Stimulated activated CD4-positive, alpha-beta T cell treated with anti-CD3 and anti-CD28 coated beads, Interleukin-2, amount 100 ng/mL, for 4 hours (primary cell): ENCODE measurements at places on chromosomes 3 and 15.

DNA sequence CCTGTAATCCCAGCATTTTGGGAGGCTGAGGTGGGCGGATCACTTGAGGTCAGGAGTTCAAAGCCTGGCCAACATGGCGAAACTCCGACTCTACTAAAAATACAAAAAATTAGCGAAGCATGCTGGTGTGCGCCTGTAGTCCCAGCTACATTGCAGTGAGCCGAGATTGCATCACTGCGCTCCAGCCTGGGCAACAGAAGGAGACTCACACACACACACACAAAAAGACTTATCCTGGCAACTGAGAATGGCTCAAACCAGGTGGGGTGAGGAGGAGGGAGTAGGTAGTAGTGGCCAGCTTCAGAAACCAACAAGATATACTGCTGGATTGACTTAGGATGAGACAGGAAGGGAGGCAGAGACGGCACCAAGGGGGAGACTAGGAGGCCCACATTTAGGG lies 53.4 kb upstream of the APEH start:
- no peak for DNase-seq

DNA sequence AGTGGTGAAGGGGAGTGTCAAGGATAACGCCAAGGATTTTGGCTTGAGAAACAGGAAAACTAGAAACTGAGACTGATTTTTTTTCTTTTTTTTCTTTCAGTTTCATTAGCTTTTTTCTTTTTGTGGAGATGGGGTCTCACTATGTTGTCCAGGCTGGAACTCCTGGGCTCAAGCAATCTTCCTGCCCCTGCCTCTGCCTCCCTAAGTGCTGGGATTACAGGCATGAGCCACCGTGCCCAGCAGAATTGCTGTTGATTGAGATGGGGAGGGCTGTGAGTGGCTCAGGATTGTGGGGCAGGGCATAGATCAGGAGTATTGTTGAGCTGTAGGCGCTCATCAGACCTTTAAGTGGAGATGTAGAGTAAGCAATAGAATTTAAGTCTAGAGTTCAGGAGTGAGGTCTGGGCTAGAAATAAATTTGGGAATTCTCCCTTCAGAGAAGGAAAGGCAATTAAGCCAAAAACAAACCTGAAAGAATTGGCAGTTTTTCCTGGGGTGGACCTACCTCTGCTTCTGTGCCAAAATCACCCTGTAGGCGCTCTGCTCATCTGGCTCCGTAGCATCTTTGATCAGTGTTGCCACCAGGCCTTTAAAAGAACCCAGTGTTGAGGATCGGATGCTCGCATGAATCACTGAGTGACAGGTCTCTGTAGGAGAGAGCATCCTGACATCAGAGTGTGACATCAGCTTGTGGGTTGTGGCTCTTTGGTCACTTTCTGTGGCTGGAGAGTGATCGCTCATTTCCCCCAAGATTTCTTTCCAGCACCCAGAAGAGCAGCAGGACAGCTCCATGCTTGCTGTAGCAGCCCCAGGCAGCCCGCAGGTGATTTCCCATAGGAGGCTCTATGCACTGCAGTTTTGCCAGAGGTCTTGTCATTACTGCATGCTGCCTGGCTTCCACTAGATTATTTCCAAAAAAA lies 15.8 kb downstream of the ABHD17C start:
- no peak for DNase-seq

DNA sequence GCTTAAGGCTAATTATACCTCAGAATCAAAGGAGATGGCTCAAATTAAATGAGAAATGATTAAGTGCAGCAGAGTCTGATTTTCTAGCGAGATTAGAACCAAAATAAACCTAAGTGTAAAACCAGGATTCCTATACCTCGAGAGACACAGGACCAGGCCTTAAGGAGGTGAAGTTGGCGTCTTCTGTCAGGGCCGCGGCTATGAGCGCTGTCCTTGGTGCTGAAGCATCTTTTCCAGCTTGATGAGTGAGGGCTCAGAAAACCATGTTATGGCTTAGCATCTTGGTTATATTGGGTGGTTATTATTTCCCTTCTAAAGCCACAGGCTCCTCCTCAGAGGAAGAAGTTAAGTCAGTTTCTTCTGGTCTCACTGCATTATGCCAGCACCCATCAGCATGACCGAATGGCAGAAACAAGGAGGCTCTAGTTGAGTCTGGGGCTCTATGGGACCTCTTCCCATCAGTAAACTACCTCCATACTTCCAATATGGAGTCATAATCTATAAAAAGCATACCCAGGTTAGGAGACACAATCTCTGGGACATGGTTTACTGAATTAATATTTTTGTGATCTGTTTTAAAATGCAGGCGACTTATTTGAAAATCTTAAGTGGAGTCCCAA lies 120.1 kb upstream of the NMNAT3 start:
- DNase-seq: no peak

DNA sequence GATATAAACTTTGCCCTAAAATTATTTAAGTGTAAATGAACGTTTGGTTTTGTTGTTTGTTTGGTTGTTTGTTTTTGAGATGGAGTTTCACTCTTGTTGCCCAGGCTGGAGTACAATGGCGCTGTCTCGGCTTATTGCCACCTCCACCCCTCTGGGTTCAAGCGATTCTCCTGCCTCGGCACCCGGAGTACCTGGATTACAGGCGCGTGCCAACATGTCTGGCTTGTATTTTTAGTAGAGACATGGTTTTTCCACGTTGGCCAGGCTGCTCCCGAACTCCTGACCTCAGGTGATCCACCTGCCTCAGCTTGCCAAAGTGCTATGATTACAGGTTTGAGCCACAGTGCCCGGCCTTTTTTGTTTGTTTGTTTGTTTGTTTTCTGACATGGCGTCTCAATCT lies 87.9 kb upstream of the CHD2 start:
- DNase-seq: no peak

DNA sequence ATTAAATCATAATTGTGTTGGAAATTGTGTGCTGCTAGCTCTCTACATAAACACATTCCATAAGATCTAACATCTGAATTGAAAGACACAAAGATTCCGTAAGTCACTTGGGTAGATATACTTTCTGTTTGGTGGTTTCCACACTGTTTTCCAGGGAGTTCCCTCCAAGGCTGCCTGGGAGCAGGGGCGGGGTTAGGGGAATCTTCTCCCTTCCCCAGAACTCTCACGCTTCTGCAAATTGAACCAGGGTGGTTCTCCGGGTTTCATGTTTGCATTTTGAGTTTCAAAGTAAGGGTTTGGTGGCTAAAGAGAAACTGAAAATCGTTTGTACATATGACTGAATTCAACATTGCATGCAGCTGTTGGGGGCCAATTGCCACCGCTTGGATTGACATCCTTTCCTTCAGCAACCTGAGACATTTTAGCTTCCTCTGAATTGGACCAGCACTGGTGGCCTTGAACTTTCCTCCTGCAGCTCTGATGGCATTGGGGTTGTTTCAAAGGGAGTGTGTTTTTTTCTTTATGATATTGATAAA lies 192.7 kb upstream of the FEZF2 start:
- no peak for DNase-seq

GRCh38 chr3:143302638-143303171 lies 183.1 kb downstream of the CHST2 start:
- no peak for DNase-seq

- DNase-seq: no peak
Observed at GRCh38 chr3:139358841-139359562, 15.2 kb downstream of the MRPS22 start.

DNA sequence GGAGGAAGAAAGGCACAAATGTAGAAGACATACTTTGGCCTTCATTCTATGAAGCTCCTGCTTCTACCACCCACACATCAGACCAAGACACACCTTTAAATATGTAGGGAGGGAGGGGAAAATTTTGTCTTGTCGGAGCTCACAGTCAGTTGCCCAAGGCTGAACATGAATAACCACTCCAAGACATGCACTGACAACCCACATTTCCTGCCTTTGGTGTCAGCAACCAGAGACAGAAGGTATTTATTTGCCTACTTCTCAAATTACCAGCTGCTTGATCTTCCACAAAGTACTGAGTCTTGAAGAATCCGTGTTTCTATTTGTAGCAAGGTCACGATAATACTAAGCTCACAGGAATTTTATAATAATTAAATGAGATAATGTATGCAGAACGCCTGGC lies 169.7 kb downstream of the KCNMB2 start:
- DNase-seq: no peak

DNA sequence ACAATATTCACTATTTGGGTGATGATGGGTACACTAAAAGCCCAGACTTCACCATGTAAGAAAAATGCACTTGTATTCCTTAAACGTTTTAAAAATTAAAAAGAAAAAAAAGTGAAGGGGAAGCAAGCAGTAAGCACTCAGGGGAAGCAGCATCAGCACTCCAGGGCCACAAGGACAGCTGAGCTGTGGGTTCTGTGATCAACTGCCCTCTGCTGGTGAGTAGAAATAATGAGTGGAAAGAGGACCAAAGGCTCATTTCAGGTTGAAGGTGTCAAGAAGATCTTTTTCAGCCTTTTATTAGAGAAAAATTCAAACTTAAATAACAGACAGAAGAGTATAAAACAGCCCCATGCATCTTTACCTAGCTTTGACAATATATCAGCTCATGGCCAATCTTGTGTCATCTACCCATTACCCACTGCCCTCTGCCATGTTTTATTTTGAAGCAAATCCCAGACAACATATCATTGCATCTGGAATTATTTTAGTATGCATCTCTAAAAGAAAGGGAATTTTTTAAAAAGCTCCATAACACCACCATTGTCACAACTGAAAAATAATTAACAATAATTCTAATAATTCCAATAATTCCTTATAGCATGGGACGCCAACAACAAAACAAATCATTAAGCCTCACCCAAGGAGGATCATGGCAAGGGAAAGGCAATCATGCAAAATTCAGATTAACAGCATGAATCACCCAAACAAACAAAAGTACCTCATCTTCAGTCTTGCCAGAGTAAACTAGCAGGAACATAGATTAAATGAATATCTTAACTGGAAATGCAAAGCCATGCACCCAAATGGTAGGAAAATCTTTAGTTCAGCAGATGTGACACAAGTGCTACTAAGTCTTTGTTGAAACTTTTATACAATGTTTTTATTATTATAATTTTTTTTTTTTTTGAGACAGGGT lies 42.5 kb downstream of the TAMM41 start:
- peak; percentile 13 for DNase-seq

GRCh38 chr3:44179246-44179645 lies 62.4 kb upstream of the TOPAZ1 start:
- DNase-seq: no peak

- DNase-seq: no peak
Observed at GRCh38 chr3:123576122-123576521, 8.7 kb downstream of the HACD2 start.
